ENCODE measurements at places on chromosomes 7 and 10.

GRCh38 chr7:18770154-18770811, 274.7 kb downstream of the HDAC9 start:
- DNase-seq = no peak

GRCh38 chr7:152462995-152463708, 27.3 kb upstream of the KMT2C start:
- DNase-seq = peak; percentile 49

GRCh38 chr7:134298902-134299683, 17.6 kb downstream of the SLC35B4 start:
- no peak for DNase-seq

- DNase-seq = no peak
Observed at GRCh38 chr7:7329326-7329725, 147.0 kb downstream of the C1GALT1 start.

DNA sequence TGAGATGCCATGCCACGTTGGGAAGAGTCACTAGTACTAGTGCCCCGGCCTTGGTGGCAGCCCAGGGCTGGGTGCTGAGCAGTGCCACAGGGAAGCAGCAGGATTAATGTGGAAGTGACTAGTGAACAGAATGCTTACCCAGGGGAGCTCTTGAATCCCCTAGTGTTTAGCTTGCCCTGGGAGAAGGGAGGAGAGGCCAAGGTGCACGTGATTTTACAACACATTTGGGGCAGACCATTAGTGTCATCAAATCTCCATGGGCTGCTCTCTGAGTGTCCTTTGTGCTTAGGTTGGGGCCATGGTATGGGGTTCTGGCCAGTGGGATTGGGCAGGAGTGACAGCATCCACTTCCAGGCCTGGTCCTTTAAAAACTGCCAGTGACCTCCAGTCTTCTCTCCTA, 37.5 kb downstream of the ARHGAP22 start:
- no peak for DNase-seq

GRCh38 chr10:89367529-89367928, 10.3 kb upstream of the IFIT1B start:
- DNase-seq = no peak

- DNase-seq = peak; percentile 19
Observed at GRCh38 chr7:98617051-98617959, at the start of gene NPTX2. NPTX2 (plus strand) TSS chr7:98617285; CDS start chr7:98617462, 177 bp downstream.

DNA sequence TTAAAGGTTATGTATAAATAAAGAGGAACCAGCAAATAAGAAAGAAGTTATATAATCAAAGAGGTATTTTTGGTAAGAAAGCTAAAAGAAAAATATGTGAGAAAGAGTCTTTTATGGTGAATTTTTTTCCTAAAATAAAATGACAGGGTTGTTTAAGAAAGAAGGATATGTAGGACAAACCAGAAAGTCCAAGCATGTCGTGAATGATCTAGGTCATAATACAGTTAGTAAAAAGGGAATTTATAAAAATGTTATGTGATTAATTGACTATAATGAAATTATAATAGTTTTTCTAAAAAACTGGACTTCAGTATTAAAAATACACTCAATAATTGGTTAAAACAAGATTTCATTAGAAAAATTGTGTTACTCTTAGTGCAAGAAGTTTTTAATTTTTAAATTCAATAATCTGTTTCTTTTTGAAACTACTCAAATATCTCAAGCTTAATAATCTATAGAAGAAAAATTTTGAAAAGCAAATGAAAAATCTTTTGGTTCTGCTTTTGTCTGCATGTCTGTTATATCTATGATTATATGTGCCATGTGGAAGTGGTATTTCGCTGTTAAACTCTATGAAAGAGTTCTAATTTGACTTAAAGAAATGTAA, 23.3 kb downstream of the AVL9 start:
- DNase-seq = no peak

DNA sequence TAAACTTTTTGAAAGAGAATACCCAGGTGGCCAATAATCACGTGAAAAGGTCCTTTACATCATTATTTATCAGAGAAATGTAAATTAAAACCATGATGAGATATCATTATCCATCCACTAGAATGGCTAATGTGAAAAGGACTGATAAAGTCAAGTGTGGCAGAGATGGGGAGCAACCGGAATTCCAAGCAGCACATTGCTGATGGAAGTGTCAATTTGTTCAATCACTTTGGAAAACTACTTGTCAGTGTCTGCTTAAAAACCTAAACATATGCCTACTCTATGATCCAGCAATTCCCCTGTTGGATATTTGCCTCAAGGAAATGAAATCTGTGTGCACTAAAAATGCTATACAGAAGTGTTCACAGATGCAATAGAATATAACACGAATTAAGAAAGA, 465.6 kb downstream of the PLXNA4 start:
- DNase-seq = no peak

GRCh38 chr7:143884241-143884968, 17.6 kb downstream of the TCAF1 start:
- no peak for DNase-seq

- no peak for DNase-seq
Observed at GRCh38 chr7:2639181-2639681, 7.4 kb downstream of the TTYH3 start.

DNA sequence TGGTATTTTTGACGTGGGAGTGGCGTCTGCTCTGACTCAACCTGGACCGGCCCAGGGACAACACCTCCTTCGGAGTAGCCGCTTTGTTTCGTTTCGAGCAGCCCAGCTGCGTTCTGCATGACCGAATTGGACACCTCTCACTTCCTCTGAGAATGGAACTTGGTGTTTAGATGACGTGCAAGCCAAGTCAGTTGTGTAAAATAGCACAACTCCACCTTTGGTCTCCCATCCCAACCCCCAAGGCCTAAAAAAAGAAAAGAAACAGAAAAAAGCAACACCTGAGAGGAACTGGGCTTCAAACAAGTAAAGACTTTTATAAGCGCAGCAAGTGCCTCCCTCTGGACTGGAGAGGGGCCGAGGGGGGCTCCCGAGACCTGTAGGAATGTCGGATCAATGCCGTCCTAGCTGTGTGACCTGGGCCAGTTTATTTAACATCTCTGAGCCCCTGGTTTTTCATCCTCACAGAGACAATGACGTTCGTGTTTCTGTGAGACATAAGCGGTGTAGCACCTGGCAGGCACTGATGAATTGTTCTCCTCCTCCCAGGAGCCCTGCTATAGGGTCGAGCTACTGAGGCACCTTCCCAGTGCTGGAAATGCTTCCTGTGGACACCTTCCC, 52.0 kb upstream of the SMNDC1 start:
- no peak for DNase-seq

DNA sequence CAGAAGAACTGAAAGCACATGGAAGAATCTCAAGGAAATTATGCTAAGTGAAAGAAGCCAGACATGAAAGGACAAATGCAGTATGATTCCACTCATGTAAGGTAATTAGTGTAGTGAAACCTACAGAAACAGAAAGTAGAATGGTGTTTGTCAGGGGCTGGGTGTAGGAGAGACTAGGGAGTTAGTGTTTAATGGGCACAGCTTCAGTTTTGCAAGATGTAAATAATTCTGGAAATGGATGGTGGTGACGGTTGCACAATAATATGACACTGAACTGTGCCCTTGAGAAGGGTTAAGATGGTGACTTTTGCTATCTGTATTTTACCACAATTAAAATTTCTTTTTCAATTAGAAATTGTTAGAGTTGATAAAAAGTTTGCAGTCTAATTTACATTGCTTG, 157.3 kb upstream of the ADCY1 start:
- no peak for DNase-seq

DNA sequence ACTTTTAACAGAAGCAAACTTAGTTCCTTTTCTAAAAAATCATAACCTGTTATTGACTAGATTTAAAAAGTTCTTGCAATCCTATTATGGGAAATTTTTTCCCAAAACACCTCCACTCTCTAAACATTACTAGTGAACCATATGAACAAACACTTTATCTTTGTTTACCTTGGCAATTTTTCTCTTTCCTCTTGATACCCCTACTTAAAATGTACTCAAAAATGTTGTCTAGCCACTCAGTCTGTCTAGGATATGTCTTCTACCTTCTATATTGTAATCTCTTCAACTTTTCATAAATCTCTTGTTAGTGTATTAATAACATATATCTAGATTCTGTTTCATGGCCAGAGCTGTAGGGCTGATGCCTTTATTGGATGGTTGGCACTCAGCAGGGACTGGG, 630.0 kb upstream of the GRM3 start:
- no peak for DNase-seq

DNA sequence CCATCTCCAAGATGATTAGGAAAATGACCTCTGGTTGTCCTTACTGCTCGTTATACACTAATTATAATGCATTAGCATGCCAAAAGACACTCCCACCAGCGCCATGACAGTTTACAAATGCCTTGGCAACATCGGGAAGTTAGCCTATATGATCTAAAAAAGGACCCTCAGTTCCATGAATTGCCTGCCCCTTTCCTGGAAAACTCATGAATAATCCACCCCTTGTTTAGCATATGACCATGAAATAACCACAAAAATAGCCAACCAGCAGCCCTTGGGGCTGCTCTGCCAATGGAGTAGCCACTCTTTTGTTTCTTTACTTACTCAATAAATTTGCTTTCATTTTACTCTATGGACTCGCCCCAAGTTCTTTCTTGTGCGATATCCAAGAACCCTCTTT, 41.6 kb upstream of the KCNMA1 start:
- DNase-seq = no peak

- DNase-seq = no peak
Observed at GRCh38 chr7:67773081-67773480, 776.4 kb downstream of the TYW1 start.

DNA sequence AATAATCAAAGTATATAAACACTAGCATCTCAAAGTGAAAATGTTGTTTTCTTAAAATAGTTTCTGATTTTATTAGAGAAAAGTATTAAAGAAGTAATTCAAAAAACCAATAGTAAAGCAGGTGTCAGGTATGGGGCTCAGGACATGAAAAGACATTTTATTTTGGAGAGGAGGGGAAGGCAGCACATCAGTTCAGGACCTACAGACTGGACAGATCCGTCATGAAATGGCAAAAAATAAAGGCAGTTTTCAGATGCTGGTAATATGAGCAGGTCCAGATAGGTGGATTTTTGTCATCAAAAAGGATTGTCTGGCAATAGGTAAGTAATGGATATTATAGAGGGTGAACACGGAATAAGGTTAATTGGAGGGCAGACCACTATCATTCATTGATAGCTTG, 49.0 kb downstream of the GRM3 start:
- no peak for DNase-seq

DNA sequence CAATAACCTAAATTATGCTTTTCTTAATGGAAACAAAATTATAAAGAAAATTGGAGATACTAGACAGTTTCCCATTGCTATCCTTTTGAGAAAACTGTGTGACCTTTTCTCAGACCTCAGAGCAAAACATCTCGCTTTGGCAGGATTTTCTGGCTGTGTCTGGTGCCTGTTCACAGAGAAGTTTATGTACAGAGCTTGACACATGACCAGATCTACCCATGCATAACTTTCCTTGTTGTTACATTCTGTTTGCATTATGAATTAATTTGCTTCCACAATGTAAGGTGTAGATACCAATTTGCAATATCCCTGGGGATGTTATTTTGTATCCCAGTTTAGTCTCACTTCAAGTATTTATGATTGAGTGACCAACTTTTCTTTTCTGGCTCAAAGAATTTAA, 565.0 kb downstream of the XPNPEP1 start:
- no peak for DNase-seq

GRCh38 chr10:48536916-48537890, 67.7 kb downstream of the ARHGAP22 start:
- no peak for DNase-seq

GRCh38 chr7:99605527-99605926, 7.5 kb downstream of the TMEM225B start:
- DNase-seq = no peak

- DNase-seq = no peak
Observed at GRCh38 chr10:50552771-50553535, 70.8 kb downstream of the SGMS1 start.

DNA sequence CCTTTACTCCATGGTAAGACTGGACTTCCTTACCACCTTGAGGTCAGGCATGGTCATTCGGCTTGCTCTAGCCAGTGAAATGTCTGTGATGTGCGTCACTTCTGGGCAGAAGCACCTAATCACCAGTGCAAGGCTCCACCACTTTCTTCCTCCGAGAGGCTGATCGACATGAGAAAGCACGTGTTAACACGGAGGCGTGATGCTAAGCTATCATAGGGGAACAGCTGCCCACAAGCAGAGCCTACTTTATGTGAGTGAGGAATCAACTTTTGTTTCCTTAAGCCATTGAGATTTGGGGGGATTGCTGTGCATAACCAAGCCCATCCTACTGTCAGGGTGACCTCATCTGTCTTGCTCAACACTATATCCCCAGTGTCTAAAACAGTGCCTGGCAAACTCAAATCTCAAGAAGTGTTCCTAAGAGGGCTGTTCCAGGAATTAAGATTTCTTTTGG, 23.1 kb upstream of the SAR1A start:
- no peak for DNase-seq

GRCh38 chr7:73354821-73355220, 26.9 kb downstream of the FKBP6 start:
- no peak for DNase-seq

DNA sequence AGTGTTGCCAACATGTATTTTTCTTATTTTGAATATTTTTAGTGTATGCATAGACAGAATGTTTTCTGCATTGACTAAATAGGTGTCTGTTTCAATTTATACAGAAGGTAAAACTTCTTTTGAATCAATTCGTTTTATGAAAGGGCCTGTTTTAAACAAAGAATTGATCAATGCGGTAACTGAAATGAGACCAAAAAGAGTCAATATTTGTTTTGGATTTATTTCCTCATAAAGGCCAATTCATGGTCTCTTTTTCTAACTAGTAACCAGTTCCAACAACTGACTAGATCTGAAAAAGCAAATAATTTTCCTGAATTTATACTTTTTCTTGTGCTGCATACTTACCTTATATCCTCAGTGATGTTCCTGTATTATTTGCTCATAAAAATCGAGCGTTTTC, 320.5 kb downstream of the DGKB start:
- no peak for DNase-seq

GRCh38 chr10:103819493-103819892, 35.9 kb downstream of the SH3PXD2A start:
- no peak for DNase-seq

DNA sequence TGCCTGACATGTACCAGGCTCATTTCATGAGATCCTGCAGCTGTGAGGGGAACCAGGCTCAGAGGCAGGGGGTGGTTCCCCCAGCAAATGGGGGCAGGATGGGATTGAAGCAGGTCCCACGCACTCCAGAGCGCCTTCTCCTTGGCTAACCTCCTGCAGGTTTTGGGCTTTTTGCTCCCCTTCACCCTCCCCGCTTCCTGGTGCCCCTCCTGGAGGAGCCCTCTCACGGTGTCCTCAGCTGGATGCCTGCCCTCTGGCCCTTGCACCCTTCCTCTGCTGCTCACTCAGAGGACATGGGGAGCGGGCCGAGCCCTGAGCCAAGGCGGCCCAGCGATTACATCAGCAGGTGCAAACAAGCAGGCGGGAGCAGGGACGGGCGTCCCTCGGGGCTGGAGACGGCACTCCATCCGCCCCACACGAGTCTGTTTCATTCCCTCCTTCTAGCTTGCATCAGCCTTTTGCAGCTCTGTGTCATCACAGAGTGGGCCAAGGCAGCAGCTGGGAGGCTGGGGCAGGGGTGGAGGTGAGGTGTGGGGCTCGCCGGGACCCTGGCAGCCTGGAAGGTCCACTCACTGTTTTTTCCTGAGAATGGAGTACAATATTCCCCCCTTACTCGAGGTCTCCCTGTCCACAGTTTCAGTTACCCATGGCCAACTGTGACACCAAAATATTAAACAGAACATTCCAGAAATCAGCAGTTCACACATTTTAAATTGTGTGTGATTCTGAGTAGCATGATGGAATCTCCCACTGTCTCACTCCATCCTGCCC, 52.7 kb upstream of the SLC29A3 start:
- DNase-seq = no peak

- DNase-seq = peak; percentile 52
Observed at GRCh38 chr7:133703547-133703946, 423.6 kb upstream of the LRGUK start.

- DNase-seq = no peak
Observed at GRCh38 chr10:101658975-101659374, 36.0 kb downstream of the FBXW4 start.

All from amniotic stem cell (primary cell).